ENCODE measurements at places on chromosomes 1 and 21.

GRCh38 chr1:107946794-107947193 lies 18.2 kb downstream of the VAV3 start:
- no peak for DNase-seq
- H3K27me3 ChIP-seq = no peaks in the 10 kb centered on the region
- peaks cover 43% of the 10 kb centered on the region for H3K4me1 ChIP-seq
- no peak overlapping the region for H3K4me3 ChIP-seq

GRCh38 chr1:191671236-191671635 lies 487.0 kb upstream of the RGS18 start:
- no peaks in the 10 kb centered on the region for H3K36me3 ChIP-seq
- H3K27me3 ChIP-seq = no peaks in the 10 kb centered on the region
- no peak for DNase-seq
- H3K4me1 ChIP-seq = no peaks in the 10 kb centered on the region

DNA sequence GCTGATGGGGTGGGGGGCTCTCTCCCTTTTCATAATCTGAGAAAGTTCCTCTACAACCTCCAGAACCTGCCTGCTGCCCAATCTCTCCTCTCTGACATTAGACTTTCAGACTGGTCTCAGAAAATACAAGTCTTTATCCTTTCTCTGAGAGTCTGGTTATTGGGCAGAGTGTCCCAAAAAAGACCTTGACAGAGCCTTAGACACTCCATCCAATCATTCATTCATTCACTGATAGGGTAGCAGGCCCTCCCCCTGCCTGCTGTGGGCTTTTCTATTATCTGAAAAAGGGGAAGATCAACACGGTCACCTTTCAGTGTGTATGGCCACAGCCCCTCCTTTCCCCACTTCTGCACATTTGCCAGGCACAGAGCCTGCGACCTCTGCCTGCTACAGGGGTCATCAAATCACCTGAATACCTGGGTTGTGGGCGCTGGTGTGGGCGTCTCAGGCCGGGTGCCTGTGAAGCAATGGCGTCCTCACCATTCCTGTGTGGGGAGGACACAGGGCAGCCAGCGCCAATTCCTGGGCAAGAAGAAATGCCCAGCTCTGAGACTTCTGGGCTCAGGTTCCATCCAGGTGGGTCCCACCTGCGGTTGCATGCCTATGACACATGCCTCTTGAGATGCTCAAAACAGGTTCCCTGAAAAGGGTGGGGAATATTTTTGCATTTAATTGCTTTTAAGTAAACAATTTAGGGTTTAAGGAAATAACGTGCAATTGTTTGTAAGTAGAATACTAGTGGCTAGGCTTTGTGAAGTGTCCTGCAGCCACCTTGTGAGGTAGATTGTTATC lies 52.8 kb downstream of the ELK4 start:
- peaks cover 33% of the 10 kb centered on the region for H3K27me3 ChIP-seq
- H3K4me3 ChIP-seq = no peak overlapping the region
- no peak overlapping the region for H3K27ac ChIP-seq
- no peak for DNase-seq
- H3K4me1 ChIP-seq = peaks cover 17% of the 10 kb centered on the region
- H3K36me3 ChIP-seq = no peaks in the 10 kb centered on the region

DNA sequence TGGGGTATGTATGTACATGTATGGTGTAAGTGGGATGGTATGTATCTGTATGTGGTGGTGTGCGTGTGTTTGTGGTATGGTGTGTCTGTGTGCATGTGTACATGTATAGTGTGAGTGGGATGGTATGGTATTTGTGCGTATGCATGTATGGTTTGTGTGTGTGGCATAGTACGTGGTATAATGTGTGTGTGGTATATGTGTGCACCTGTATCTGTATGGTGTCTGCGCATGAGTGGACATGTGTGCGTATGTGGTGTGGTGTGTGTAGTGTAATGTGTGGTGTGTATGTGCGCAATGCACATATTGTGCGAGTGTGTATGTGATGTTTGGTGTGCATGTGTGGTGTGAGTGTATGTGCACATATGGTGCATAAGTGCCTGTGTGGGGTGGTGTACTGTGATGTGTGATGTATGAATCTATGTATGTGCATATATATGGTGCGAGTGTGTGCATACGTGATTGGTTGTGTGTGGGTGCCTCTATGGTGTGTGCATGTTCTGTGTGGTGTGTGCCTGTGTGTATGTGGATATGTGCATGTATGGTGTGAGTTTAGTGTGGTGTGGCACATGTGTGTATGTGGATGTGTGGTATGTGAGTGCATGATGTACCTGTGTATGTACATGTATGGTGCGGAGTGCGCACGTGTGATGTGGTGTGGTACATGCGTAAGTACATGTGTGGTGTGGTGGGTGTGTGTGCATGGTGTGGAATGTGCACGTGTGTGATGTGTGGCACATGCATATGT lies 38.8 kb downstream of the WDR4 start:
- no peak overlapping the region for H3K4me3 ChIP-seq
- H3K4me1 ChIP-seq = peaks cover 9% of the 10 kb centered on the region
- H3K27ac ChIP-seq = no peak overlapping the region
- H3K36me3 ChIP-seq = peaks cover 42% of the 10 kb centered on the region

DNA sequence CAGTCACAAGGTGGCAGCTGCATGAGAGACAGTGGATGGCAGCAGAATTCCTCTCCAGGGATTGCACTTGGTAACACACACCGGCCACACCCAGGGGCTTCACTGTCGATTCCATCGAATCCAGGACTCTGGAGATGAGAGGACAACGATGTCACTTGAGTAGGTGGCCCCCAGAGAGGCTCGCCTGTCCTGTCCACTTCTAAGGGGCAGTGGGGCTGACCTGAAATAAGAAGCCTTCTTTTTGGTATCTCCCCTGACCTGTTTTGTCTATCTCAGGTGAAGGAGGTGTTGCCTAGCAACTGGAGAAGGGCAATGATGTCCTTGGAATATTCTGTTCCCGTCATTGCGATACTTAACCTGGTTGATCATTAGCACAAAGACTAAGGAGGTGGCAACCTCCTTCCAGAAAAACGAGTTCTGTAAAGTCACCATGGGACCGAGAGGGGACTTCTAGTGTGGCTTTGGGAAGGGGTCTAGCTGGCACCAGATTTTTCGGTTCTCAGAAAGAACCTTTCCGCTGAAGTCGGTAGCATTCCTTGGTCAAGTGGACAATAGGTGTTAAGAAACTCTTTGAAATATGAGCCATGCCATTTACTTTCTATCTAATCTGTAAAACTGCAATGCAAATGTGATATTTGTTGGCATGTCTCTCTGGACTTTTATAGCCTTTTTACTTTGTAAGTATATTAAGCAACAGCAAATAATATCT lies 85.2 kb upstream of the TMPRSS2 start:
- no peaks in the 10 kb centered on the region for H3K36me3 ChIP-seq
- no peak overlapping the region for H3K4me3 ChIP-seq
- no peaks in the 10 kb centered on the region for H3K4me1 ChIP-seq
- no peak for DNase-seq

GRCh38 chr1:1181938-1182410 lies 8.3 kb downstream of the TTLL10 start:
- H3K36me3 ChIP-seq = no peaks in the 10 kb centered on the region
- DNase-seq = no peak
- H3K4me3 ChIP-seq = no peak overlapping the region

GRCh38 chr1:106962591-106962990 lies 93.9 kb upstream of the PRMT6 start:
- no peaks in the 10 kb centered on the region for H3K4me1 ChIP-seq
- DNase-seq = no peak
- H3K36me3 ChIP-seq = no peaks in the 10 kb centered on the region
- H3K27me3 ChIP-seq = peaks cover 3% of the 10 kb centered on the region
- no peak overlapping the region for H3K27ac ChIP-seq
- no peak overlapping the region for H3K4me3 ChIP-seq

GRCh38 chr1:225354906-225355305 lies 72.9 kb downstream of the LBR start:
- H3K4me3 ChIP-seq = no peak overlapping the region
- H3K27ac ChIP-seq = no peak overlapping the region
- no peaks in the 10 kb centered on the region for H3K36me3 ChIP-seq
- DNase-seq = no peak
- no peaks in the 10 kb centered on the region for H3K27me3 ChIP-seq
- H3K4me1 ChIP-seq = peaks cover 2% of the 10 kb centered on the region

DNA sequence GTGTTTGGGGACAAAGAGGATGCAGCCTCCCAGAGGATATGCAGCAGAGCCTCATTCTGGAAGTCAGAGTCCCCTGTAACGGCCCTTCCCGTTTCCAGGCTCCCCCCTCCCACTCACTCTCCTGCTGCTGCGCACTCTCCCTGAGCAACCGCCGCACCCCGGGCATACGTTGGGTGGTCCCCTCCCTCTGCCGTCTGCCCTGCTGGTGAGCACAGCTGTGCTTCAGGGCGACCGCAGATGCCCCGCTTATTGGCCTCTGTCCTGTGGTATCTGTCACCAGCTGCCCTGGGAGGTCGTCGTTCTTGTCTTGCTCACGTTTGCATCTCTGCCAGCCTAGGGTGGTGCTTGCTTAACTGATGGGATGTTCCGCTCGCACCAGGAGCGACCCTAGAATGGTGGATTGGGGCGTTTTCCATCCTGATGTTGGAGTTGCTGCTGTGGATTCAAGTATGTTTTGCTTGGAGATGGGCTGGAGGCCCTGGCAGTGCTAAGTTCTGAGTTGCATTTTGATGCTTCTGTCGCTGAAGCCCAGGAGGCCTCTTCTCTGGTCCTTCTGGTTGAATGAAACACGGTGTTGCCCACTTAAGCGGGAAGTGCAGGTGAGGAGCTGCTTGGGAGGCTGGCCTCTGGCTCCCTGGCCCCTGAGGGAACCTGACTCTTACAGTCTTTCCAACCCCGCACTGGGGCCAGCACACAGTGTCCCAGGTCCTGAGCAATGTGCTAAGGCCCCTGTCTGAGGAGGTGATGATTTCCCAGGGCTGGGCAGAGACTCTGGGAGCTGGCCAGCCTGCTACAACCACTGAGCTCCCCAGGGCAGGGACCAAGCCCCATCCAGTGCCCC lies 3.2 kb downstream of the TMEM201 start:
- no peak overlapping the region for H3K4me3 ChIP-seq
- peaks cover 33% of the 10 kb centered on the region for H3K4me1 ChIP-seq
- H3K27ac ChIP-seq = no peak overlapping the region
- peaks cover 7% of the 10 kb centered on the region for H3K36me3 ChIP-seq
- DNase-seq = no peak

- H3K27me3 ChIP-seq = peaks cover 5% of the 10 kb centered on the region
- H3K4me1 ChIP-seq = peaks cover 17% of the 10 kb centered on the region
- H3K27ac ChIP-seq = no peak overlapping the region
- no peak for DNase-seq
- H3K4me3 ChIP-seq = no peak overlapping the region
Observed at GRCh38 chr1:14668538-14668937, 70.1 kb downstream of the KAZN start.

DNA sequence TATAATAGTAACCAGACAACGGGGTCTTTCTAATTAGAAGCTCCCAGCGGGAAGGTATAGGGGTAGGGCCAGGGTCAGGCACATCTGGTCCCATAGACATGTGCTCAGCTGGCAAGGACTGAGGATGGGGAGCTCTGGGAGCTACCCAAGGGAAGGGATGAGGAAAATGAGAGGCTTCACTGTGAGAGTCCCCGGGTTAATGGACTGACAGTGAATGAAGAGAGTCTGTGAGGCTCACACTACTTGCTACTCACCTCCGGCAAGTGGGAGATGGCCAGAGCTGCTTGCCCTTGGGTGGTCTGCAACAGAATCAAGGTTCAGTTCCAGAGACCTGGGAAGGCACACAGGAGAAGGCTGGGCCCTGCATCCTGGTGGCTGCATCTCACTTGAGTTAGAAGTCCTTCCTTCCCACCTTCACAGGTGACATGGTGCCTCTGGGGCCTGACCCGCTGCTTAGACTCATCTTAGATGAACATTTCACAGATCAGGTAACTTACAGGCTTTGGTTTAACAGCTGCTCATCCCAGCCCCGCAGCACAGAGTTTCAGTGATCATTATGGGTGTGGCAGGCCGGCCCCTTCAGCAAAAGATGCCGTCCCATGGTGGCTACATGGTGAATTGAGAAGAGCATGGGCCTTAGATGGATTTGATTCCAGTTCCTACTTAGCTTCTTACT lies 31.7 kb downstream of the EIF2D start:
- peak overlapping the region; percentile 68 for H3K4me3 ChIP-seq
- H3K27me3 ChIP-seq = no peaks in the 10 kb centered on the region
- H3K27ac ChIP-seq = peak overlapping the region; percentile 99
- DNase-seq = no peak
- peaks cover 76% of the 10 kb centered on the region for H3K4me1 ChIP-seq

- H3K36me3 ChIP-seq = no peaks in the 10 kb centered on the region
- H3K4me1 ChIP-seq = no peaks in the 10 kb centered on the region
- no peak overlapping the region for H3K4me3 ChIP-seq
- no peak overlapping the region for H3K27ac ChIP-seq
Observed at GRCh38 chr1:114690148-114690547, 5.2 kb downstream of the AMPD1 start.

DNA sequence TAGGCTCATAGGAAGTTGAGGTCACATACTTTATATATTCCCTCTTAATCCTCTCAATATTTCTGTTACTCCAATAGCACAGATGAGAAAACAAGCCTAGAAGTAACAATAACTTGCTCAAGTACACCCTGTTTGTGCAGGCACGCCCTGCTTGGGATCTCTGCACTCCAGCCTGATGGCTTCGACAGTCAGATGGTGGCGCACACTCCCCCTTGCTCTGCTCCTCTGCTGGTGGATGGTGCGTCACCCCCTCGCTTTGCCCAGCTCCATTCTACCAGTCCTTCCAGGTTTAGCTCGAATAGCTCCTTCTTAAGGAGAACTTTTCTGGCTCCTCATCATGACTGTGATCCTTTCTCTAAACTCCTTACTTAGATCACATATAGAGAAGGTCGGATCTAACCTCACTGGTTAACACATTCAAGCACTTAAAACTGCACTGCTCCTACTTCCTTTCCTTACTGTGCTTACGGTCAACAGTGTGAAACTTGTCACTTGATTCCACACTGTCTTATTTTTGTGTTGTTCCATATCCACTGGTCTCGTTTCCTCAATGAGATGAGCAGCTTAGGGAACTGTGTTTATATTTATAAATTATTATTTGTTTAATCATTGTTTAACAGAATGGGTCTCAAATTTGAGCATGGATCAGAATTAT lies 3.0 kb downstream of the TSPAN2 start:
- H3K4me1 ChIP-seq = peaks cover 12% of the 10 kb centered on the region
- H3K27ac ChIP-seq = peak overlapping the region; percentile 26
- H3K36me3 ChIP-seq = no peaks in the 10 kb centered on the region

- H3K4me1 ChIP-seq = no peaks in the 10 kb centered on the region
- H3K27ac ChIP-seq = no peak overlapping the region
- H3K36me3 ChIP-seq = peaks cover 7% of the 10 kb centered on the region
- no peaks in the 10 kb centered on the region for H3K27me3 ChIP-seq
- no peak for DNase-seq
- H3K4me3 ChIP-seq = no peak overlapping the region
Observed at GRCh38 chr1:155892796-155893195, 18.4 kb downstream of the RIT1 start.

DNA sequence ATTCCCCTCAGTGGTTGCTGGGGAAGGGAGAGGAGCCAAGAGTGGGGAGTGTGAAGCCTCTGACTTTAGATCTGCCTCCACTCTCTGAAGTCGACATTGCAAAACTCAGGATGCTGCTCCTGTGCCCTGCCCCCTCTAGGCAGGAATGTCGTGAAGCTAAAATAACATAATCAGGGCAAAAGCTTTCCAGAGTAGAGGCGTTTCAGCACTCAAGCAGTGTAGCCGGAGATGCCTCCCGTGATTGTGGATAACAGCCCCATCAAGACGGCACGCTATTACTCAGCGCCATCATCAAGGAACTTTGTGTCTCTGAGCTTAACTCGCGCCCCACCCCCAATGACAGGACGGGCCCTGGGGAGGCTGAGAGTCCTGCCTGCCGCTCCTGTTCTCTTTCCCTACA lies 60.0 kb downstream of the FBXO2 start:
- no peak for DNase-seq
- peaks cover 46% of the 10 kb centered on the region for H3K27me3 ChIP-seq
- H3K4me1 ChIP-seq = no peaks in the 10 kb centered on the region
- H3K36me3 ChIP-seq = no peaks in the 10 kb centered on the region
- H3K27ac ChIP-seq = no peak overlapping the region
- H3K4me3 ChIP-seq = no peak overlapping the region
